Stimulated activated CD4-positive, alpha-beta T cell treated with anti-CD3 and anti-CD28 coated beads, Interleukin-15, amount 100 ng/mL, for 1 hour (primary cell): ENCODE measurements at places on chromosomes 5 and 9.

GRCh38 chr5:73592551-73592950, 27.0 kb downstream of the UTP15 start:
- no peak for DNase-seq

DNA sequence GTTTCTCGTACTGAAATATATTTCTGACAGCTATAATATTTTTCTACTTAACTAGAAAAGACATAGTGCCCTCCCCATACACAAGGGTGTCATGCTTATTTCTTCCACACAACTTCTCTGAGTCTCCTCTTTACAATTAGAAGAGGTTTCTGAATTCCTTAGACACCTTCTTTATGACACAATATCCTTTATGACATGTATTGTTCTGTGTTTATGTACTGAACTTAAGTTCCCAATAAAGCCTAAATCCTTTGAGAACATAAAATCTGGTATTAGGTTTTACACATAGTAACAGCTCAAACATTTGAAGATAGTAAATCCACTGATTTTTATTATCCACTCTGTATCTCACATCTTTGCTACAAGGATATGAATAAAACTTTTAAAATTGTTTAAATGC, 32.5 kb downstream of the GRAMD2B start:
- DNase-seq, result no peak

- no peak for DNase-seq
Observed at GRCh38 chr5:115599502-115599901, 2.8 kb downstream of the TICAM2 start.

DNA sequence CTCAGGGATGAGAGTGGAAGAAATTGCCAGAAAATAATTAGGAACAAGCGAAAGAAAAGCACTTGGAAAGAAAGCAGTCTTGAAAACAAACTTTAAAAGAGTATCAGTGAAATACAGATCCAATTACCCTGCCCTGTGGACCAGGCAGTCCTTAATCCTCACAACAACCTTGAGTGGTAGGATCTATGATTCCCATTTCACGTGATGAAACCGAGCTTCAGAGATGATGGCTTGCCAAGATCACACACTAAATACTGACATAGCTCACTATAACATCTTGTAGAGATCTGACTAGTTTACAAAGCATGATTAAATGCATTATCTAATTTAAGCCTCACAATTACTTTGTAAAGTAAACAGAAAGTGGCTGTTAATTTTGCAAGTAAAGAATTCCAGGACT, 55.5 kb upstream of the ABCA1 start:
- DNase-seq, result no peak

- DNase-seq, result no peak
Observed at GRCh38 chr5:10761933-10762775, 1.1 kb upstream of the DAP start.

DNA sequence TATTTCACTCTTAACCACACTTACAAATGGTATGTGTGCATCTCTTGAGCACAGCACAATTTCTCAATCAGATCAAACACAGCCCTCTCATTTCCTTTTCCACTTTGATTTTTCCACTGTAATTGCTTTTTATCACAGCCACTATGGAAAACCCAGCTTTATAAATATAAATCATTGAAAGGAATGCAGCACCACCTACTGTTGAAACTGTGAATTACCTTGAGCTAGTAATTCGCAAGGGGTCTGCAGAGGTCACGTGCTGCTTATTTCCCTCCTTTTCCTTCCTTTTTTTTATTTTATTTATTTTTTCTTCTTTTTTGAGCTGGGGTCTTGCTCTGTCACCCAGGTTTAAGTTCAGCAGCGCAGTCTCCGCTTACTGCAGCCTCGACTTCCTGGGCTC, 76.9 kb downstream of the CDH6 start:
- no peak for DNase-seq

GRCh38 chr9:8428389-8428788, 628.8 kb upstream of the DMAC1 start:
- DNase-seq, result no peak

- no peak for DNase-seq
Observed at GRCh38 chr5:143521141-143521540, 117.7 kb upstream of the NR3C1 start.

DNA sequence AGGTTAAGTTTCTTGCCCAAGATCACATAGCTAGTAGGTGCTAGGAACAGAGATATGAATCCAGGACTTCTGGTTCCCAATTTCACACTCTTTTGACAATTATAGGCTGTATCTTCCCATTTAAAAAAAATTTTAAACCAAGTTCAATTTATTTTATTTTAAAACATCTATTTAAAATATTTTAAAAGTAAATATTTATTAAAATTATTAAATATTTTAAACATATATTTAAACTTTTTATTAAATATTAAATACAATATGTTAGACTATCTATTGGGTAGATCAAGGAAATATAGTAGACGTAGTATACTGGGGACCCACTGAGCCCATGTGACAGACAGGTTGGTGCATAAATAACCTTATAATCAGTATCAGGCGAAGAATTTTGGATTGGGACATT, 54.8 kb downstream of the GLRA1 start:
- no peak for DNase-seq

DNA sequence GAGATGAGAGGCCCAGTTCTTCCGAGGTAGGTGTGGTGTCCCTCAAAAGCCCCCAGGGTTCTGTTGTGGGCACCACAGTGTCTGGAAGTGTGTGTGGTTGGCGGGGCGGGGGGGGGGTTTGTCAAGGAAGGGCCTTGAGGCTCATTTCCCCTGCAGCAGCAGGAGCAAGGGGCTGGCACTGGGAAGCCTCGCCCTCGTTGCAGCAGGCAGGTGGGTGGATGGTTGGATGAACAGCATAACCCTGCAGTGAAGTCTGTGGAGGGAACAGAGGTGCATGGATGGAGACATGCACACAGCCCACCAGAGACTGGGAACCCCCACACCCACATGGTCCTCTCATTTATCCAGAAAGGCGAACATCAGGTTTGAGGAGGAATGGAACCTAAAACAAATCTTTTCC, 2.0 kb upstream of the SPATA31E1 start:
- no peak for DNase-seq

- no peak for DNase-seq
Observed at GRCh38 chr9:88775559-88775958, 215.7 kb upstream of the S1PR3 start.

DNA sequence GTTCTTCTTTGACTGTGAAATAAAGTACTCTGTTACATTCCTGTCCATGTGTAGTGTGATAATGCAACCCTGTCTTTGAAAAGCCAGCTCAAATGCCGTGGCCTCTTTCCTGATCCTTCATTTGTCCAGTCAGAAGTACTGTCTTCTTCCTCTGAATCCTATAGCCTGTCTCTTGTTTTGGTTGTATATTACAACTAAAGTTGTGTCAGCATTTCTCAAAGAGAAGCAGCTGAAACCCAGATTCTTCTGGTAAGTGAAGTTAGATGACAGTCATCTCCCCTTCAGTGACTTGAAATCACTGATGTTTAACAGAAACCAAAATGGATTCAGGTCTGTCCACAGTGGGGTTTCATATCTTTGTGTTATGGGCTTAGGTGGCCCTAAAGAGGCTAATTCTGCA, 196.2 kb downstream of the PCSK1 start:
- no peak for DNase-seq

DNA sequence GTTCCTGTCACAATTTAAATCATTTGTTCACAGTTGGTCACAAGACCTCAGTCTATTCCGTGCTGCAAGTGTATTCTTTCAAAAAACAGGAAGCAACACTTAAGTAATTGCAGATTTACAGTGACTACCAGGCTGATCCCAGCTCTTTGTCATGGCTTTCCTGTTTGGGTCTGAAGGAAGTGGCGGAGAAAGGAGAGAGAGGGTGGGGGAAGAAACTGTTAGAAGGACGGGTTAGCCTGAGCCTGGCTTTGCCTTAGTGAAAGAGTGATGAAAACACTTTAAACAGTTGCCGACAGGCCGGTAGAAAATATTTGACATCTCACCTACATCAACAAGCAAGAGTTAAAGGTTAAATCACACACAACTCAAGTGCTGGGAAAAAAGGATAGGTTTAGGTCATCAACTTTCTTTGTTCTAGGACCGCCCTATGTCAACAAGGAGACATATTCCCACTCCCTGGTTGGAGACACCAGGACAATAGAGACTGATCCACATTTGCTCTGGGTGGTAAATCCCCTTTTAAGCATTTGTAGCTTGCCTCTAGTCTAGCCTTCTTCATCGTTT, 102.2 kb upstream of the DAB2 start:
- DNase-seq, result no peak

- DNase-seq, result no peak
Observed at GRCh38 chr9:97849980-97850379, 3.0 kb upstream of the FOXE1 start.

- no peak for DNase-seq
Observed at GRCh38 chr9:132078699-132079356, 839 bp downstream of the MED27 start.

GRCh38 chr9:131405858-131406537, 12.1 kb downstream of the PRRC2B start:
- no peak for DNase-seq

DNA sequence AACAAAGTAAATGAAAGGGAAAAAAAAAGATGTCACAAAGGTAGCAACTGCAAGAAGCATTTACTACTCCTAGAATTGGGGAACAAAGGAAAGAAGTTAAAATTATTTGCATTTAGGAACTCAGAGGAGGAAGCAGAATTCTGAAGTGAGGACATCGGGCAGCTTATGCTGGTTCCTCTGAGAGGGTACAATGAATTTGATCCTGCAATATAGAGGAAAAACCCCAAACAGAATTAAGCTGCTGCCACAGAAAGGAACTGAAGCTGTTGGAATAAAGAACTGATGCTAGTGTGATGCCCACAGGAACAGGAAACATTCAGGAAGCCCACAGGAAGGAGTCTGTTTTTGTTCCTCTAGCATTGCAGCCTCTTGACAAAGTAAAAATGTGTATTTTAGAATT, 22.3 kb upstream of the TBCA start:
- DNase-seq, result no peak

DNA sequence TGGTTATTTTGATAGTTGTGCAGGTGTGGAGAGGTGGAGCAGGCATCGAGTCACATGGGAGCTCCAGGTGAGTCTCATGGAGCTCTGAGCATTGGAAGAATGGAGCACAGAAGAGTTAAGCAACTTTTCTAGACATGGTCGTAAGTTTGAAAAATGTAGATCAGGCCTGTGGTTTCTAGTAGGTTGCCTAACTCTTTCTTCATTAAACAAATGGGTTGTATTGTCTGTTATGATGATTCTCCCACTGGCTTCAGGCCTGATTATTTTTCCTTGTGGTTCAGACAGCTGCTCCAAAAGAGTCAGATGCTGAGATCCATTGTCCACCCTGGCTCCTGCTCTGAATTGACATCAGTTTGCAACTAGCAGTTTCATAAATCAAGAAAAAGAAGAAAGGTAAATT, 80.3 kb upstream of the RPS23 start:
- no peak for DNase-seq

DNA sequence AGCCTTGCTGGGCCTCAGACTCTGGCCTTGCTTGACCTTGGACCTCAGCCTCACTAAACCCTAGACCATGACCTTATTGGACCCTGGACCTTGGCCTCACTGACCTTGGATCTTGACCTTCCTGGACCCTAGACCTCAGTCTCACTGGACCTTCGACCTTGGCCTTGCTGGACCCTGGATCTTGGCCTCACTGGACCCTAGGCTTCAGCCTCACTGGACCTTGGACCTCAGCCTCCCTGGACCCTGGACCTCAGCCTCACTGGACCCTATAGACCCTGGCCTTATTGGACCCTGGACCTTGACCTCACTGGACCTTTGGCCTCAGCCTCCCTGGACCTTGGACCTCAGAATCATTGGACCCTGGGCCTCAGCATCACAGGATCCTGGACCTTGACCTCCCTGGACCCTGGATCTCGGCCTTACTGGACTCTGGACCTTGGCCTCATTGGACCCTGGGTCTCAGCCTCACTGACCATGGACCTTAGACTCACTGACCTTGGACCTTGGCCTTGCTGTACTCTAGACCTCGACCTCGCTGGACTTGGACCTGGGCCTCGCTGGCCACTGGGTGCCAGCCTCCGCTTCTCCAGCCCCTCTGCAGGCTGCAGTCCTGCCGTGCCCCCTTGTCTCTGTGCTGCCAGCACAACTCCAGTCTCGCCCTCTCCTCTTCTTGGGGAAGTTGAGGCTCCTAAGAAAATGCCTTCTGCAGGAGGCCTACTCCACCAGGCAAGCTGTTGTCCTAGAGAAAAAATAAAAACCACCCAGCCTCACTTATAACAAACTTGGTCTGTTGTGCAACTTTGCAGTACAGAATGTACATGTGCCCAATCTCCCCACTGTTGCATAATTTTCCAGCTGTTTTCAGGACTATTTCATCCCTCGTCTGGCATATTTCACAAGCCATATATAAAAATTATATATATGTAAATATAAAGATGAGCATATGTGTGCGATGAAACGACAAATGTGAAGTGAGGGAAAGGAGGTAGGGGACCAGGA, 11.0 kb upstream of the ADAMTS2 start:
- DNase-seq, result no peak

DNA sequence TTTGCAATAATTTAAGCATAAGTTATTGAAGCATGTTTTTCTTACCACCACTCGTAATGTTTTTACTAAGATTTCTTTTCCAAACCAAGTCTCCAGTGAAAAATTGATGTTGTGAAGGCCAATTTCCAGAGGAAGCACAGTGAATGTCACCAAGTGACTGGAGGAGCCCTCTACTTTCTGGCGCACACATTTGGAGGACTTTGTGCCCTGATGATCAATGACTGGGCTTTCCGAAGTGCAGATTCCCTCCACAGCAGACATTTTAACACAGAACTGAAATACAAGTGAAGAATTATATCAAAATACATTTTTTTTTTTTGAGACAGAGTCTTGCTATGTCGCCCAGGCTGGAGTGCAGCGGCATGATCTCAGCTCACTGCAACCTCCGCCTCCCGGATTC, 52.6 kb downstream of the C5 start:
- no peak for DNase-seq

DNA sequence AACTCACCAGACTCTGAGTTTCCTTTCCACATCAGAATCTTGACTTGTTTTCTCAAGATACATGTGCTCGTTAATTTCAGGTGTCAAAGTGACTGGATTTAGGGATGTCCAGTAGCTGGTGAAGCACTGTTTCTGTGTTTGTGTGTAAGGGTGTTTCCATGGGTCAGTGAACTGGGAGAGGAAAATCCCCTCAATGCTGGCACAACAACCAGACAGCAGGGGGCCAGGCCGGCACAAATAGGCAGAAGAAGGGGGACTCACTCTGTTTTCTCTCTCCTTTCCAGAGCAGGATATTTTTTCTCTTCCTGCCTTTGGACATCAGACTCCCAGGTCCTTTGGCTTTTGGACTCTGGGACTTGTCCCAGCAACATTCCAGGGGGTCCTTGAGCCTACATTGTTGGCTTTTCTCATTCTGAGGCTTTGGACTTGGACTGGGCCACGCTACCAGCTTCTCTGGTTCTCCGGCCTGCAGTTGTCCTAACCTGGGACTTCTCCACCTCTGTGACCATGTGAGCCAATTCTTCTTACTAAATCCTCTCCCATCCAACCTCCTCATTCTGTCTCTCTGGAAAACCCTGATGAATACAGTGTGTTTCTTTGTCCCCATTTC, 144.0 kb downstream of the CAAP1 start:
- no peak for DNase-seq

GRCh38 chr9:26292943-26293342, 599.7 kb downstream of the CAAP1 start:
- no peak for DNase-seq

GRCh38 chr9:138069731-138070456, 192.3 kb downstream of the CACNA1B start:
- no peak for DNase-seq
